Right cardiac atrium (tissue), 5 donors: ENCODE measurements at places on chromosomes 5 and 9.

GRCh38 chr5:20833081-20833627, 845.2 kb upstream of the CDH18 start:
- no peak for DNase-seq

DNA sequence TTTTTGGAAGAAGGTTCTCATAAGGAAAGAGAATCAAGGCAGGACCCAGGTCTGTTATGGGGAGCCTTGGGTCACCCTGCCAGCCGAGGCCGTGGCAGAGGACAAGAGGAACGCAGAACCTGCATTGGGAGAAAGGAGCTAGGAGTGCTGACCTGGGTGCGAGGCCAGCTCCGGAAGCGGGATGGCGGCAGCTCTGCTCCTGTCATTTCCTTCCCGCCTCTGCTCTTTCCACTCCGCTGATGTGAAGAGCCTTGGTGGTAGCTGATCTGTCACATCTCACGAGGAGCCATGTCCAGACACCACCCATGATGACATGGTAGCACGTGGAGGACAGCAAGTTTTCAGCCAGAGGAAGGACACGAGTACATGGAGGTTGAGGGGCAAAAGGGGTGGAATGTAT, 109.5 kb upstream of the COL5A1 start:
- DNase-seq, result no peak

DNA sequence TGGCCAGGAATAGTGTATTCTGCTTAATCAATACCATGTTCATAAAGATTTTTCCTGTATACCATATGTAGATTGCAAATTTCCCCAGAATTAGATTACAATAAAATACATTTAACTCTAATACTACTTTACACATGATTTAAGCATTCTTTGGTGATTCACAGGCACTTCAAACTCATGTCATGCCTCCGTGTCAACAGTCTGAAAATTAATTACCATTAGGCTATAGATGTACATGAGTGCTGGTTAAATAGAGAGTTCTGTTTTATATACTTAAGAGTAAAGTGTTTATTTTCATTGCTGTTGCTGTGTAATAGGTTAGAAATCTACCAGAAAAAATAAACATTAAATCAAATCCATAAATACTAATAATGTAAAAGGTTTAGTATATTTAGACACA, 159.8 kb downstream of the ZSWIM6 start:
- no peak for DNase-seq

GRCh38 chr9:96150324-96151227, 151.4 kb downstream of the HSD17B3 start:
- no peak for DNase-seq

GRCh38 chr5:112560371-112560770, 141.3 kb upstream of the EPB41L4A start:
- DNase-seq, result no peak

DNA sequence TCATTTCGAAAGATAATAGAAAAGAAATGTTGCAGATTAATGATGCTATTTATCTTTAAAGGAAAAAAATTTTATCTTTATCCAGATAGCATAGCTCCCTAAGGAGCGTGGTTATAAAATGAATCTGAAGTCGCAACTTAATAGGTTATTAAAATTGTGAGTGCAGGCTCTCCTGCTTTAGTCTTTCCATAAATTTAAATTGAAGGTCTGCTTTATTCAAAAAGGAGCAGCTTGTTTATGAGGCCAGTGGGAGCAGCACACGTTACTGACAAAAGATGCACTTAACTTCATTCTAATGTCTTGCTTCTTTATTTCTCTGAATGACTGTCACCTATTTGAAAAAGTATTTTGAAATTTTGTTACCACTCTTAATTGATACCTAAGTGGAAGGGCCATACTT, 95.0 kb downstream of the ZCCHC7 start:
- DNase-seq, result no peak

DNA sequence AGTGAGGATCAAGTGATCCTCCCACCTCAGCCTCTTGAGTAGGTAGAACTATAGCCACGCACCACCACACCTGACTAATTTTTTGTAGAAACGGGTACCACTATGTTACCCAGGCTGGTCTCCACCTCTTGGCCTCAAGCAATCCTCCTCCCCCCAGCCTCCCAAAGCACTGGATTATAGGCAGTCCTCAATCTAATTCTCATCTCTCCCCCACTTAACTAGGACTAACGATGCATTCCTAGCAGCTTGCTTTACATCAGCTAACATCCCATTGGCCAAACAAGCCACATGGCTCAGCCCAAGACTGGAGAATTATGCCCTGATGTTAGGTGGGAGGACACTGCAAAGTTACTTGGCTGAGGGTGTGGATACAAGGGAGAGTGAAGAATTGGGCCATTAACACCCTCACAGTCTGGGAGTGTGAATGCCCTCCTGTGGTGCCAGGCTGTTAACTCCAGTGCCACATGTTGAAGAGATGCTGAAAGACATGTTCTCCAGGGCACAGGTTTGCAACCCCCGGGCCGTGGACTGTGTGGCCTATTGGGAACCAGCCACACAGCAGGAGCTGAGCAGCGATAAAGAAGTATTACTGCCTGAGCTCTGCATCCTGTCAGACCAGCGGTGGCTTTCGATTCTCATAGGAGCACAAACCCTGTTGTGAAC, 5.3 kb upstream of the ZNF367 start:
- no peak for DNase-seq

DNA sequence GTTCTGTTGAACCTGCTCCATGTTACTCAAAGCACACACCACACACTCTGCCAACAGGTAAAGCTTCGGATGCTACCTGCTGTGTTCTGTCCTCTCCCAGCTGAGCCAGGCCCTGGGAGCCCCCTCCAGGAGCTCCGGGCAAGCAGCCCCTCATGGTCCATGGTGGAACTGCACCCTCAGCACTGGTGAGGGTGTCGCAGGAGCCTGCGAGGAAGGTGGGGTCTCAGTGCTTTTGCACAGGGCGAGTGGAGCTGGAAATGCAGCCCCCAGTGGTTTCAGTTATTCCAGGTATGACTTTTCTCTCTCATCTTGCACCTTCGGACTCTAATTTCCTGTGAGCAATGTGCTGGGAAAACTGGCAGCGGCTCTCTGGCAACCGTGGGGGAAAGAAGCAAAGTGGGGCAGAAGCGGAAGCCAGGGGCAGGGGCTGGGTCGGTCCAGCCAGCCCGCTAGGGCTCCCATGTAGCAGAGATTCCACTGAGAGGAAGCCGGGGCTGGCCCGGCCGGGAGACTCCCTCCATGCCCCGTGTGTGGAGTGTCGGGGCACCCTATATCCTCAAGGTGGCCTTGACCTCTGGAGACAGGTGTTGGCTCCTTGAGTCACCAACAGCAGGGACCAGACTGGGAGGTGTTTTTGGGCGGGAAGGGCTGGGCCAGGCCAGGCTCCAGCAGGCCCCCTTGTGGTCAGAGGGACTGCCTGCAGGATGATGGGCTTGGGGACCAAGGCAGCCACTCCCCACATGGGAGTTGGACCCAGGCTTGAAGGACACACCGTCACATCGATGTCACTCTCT, 75.6 kb upstream of the PRSS3 start:
- peak; percentile 16 for DNase-seq

DNA sequence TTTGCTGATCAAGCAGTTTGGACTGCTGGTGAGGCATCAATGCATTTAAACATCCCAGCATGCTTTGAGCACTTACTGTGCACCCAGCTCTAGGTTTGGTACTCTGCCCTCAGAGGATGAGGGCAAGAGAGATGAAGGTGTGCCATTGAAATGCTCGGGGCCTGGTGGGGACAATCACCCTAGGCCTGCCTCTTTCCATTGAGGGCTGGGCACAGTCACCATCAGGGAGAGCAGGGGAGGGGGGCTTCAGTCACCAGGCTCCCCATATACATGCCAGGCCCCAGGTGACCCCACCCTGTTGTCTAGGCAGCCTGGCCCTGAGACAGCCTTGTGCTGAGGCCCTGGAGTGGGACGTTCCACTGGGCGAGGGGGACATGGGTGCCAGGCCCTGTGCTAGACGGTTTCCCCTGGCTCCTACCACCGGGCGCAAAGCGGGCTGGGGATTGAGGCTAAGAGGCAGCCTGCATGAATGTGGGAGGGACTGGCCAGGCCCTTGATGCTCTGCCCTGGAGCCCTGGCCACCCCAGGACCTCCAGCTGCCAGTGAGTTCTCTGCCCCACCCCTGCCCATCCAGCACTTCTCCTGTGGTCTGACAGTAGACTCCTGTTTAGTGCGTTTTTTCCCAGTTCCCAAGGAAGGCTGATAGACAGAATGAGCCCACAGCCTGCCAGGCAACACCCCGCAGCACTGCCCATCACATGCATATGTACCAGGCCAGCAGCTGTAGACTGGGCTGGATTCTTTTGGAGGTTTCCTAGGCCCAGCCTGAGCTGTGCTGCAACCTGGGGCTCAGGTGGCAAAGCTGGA, 18.9 kb downstream of the TCF7 start:
- no peak for DNase-seq

- no peak for DNase-seq
Measured at GRCh38 chr5:85441156-85441555, 1056.5 kb upstream of the EDIL3 start.

- no peak for DNase-seq
Measured at GRCh38 chr5:168809218-168809617, 230.1 kb upstream of the PANK3 start.

DNA sequence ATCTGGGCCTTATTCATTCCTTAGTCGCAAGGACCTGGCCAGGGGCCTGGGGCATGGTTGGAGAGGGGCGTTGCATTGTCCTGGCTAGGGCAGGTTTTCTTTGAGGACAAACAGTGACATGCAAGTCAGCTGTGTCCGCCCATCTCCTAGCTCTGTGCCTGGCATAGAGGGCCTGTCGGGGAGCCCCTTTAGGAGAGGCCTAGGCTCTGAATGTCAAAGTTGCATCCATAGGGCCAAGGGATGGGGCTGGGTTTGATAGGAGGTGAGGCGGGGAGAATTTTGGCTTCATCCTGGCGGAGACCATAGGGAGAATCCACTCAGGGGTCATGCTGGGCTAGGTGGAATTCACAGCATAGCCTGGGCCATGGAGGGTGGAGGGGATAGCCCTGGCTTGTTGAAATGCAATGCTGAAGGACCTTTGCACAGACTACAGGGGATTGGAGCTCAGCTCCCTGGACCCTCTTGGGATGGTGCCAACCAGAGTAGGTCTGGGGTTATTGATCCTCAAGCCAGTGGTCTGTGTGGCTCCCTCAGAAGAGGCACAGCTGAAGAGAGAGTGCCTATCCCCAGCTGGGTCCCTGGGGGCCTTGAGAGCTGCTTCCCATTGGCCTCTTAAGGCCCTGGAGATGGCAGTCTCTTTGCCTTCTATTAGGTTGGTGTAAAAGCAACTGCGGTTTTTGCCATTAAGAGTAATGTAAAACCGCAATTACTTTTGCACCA, 104.0 kb downstream of the RGS3 start:
- no peak for DNase-seq

- DNase-seq, result no peak
Measured at GRCh38 chr9:95788021-95788420, 87.5 kb upstream of the ERCC6L2 start.

GRCh38 chr5:151202381-151203139, 21.3 kb downstream of the CCDC69 start:
- no peak for DNase-seq

GRCh38 chr5:9373571-9373970, 172.3 kb downstream of the SEMA5A start:
- no peak for DNase-seq

DNA sequence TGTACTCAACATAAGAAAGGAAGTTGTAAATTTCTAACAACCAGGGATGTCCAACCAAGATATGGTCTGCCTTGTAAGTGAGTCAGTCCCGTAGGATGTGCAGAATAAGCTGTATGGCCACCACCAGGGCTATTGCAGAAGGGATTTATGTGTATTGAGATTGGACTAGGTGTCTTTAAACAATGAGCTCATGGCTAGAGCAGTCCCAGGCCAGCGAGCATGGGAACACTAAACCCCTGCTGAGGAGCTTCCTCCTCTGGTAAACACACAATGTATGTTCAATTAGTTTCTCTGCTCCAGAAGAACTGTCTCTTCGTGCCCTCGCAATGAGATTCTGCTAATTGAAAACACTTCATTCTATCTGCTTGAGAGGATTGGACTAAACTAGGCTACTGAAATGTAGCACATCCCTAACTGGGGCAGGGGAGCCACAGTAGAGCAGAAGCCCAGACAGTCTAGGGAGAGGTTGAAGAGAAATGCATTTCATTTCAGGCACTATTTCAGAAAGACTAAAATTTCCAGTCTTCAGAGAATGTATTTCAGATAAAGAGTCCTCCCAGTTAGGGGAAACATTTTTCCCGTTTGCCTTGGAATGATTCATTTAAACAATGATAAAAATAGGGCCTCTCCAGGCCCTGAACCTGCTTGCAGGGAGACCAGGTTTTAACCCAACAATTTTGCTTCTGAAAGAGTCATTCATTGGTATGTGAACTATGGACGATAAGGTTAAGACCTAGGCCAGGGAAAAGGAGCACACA, 154.7 kb downstream of the FAM114A2 start:
- no peak for DNase-seq
